Ecto neural progenitor cell (in vitro differentiated cells): ENCODE measurements at places on chromosomes 12 and 14.

DNA sequence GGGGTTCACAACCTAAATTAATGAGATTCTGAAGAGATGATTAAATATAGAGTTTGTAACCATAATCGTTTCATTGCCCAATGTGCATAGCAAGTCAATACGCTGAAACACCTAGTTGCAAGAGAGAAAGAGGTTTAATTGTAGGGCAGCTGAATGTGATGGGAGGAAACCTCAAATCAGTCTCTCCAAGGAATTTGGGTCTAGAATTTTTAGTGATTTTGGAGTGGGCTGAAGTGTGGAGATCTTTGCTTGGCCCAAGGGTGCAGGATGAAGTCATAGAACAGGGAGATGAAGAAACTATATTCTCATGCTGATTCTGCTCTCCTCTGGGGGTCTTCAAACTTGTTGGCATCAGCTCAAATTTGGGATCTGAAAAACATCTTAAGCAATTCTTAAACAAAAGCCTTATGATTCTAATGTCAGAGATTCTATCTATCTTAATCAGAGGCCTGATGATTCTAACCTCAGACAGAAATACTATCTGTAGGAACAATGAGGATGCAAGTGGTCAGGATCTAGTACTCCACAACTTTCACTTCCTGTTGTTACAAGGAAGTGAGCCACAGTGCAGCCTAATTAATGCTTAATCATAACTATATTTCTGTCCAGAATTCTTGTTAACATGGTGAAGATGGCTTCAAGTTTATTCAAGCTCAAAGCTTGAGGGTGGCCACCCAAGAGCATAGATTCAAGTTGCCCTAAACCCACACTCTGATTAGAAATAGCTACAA, 80.2 kb upstream of the FUT8 start:
- DNase-seq: no peak

DNA sequence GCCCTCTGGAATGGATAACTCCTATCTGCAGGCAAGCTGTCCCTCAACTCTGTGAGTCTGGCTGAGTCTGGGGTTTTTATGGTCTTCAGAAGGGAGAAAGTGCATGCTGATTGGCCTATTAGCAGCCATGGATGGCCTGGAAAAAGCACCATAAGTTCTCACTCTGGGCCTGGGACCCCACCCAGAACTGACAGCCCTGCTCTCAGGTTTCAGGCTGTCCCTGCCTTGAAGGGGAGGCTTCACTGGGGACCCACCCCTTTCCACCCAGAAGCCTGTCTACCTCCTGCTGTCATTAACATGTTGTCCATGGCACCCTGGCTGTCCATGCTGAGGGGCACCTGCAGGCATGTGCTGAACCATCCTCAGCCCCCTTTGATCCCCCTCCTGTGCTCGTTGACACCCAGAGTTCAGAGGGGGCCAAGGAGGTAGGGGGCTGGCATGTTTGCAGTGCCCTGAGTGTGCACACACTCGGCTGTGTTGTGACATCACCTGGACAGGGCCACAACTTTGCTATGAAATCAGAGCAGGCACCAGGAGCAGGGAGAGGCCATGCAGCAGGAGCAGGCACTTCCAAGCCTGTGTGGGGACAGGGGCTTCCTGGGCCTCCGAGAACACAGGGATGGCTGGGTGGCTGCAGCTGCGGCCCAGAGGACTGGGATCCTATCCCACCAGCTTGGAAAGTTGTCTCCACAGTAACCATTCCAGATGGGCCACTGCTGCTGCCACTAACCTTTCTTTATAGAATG, 84.7 kb downstream of the ACSS3 start:
- no peak for DNase-seq

DNA sequence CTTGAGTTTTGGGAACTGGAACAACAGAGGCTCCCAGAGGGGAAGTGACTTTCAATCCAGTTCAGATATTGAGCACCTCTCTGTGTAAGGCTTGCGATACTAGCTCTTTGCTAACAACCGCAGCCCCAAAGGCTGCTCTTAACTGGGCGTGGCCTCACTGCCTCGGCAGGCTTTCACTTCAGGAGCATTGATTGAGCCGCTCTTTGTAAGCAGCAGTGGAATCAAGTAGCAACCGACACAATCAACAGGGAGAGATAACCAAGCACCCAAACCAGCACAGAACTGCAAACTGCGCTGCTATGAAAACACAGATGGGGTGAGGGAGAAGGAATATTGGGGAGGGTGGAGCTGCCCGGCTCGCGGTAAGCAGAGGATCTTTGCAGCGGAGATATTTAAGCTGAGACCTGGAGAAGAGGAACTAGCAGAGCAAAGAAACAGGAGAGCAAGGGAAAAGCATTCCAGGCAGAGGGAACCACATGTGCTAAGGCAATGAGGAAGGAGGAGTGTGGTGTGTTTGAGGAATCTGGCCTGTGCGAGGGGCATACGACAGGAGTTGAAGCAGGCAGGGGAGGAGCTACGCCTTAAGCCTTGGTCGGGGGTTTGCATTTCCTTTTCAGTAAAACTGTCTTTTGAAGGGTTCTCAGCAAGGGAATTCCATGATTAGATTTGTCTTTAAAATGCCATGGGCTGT, 17.3 kb upstream of the YY1 start:
- peak; percentile 75 for DNase-seq

GRCh38 chr14:58871573-58871972, 233.8 kb downstream of the DACT1 start:
- DNase-seq: no peak

GRCh38 chr14:49867831-49868719, 15.5 kb upstream of the NEMF start:
- peak; percentile 97 for DNase-seq
